Breast epithelium (tissue), 4 donors: ENCODE measurements at places on chromosomes 3 and 15. TPM values are rescaled to one million over a fixed set of nuclear protein-coding genes. Genes with fewer than 3 reads are reported as not detected.

Gene FBXO40
- not detected for total RNA-seq

DNA sequence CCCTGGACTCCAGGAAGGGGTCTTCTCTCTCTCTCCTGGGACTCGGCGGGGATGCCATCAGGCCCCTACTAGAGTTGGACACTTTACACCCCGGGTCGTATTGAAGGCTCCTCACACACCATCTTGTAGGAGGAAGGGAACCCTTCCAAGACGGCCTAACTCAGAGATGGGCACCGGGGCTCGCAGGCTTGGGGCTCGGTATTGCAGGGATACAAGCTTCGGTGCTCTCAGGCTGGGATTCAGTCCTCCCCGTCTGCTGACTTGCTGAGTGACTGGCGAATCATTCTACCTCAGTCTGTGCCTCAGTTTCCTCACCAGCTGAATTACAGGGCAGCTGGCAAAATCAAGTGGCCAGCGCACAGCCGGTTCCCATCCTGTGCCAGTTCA lies 419 bp upstream of the CALML4 start:
- no peak overlapping the region for H3K4me3 ChIP-seq
- no peak for DNase-seq
- H3K27ac ChIP-seq, result peak overlapping the region; percentile 64
- H3K36me3 ChIP-seq, result no peaks in the 10 kb centered on the region
- no peaks in the 10 kb centered on the region for H3K27me3 ChIP-seq

DNA sequence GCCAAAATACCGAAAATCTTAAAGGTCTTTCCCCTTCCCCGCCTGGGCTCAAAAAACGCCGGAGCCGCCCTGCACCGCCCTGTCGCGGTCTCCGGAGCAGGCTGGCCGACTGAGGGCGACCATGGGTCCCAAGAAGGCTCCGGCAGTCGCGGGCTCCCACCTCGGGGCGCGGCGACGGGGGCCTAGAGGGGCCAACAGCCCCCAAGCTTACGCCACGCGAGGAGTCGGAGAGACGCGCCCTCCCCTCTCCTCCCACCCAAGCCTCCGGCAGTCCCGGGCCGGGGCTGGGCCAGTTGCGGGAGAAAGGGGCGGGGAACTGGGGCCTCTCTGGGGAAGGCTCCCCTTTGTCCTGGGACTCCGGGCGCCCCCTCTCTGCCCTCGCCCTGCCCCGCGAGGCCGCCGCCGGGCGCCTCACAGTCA lies 69.2 kb downstream of the GOLGA8B start:
- no peaks in the 10 kb centered on the region for H3K27me3 ChIP-seq
- no peaks in the 10 kb centered on the region for H3K4me1 ChIP-seq
- DNase-seq, result no peak
- H3K27ac ChIP-seq, result peak overlapping the region; percentile 32

DNA sequence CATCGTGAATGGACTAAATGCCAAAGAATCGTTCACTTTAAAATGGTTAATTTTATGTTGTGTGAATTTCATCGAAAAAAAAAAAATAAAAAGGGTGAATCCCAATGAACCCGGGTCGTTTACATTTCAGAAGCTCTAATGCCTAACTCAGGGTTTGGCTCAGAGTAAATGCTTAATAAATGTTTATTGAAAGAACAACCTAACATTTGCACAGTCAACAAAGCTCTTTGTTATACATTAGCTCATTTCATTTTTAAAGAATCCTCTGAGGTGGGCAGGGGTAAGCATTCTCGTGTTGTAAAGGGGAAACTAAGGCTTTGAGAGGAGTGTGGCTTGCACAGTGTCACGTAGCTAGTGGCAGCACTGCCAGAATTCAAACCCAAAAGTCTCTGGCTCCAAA lies 109.5 kb downstream of the RPLP1 start:
- no peak for DNase-seq
- H3K4me3 ChIP-seq, result no peak overlapping the region
- no peaks in the 10 kb centered on the region for H3K36me3 ChIP-seq
- peak overlapping the region; percentile 65 for H3K27ac ChIP-seq
- H3K27me3 ChIP-seq, result no peaks in the 10 kb centered on the region

DNA sequence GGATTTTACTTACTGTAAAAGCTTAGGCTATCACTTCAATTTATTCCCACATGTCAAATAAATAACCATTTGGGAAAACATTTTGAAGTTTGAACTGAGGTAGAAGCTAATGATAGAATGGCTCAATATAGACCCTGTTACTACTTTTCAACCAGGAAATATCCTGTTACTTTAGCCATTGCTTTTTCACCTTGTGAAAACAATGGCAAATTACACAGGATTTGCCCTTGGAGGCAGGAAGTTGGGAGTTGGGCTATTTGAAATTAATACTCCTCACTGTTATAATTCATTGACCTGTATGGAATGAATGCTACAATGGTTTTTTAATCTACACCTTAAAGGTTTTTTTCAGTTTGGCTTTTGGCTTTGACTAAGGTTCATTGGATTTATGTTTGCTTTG lies 98.1 kb upstream of the UBE2E2 start:
- H3K4me3 ChIP-seq, result no peak overlapping the region
- H3K36me3 ChIP-seq, result no peaks in the 10 kb centered on the region
- H3K4me1 ChIP-seq, result no peaks in the 10 kb centered on the region
- DNase-seq, result no peak
- no peak overlapping the region for H3K27ac ChIP-seq
- H3K27me3 ChIP-seq, result no peaks in the 10 kb centered on the region

GRCh38 chr3:16807391-16807790 lies 77.4 kb upstream of the PLCL2 start:
- DNase-seq, result no peak
- H3K27me3 ChIP-seq, result no peaks in the 10 kb centered on the region
- no peaks in the 10 kb centered on the region for H3K4me1 ChIP-seq
- no peak overlapping the region for H3K27ac ChIP-seq
- no peak overlapping the region for H3K4me3 ChIP-seq
- no peaks in the 10 kb centered on the region for H3K36me3 ChIP-seq

GRCh38 chr15:33113666-33114373 lies 80.7 kb downstream of the FMN1 start:
- H3K27ac ChIP-seq, result no peak overlapping the region
- DNase-seq, result no peak
- H3K27me3 ChIP-seq, result no peaks in the 10 kb centered on the region
- H3K36me3 ChIP-seq, result no peaks in the 10 kb centered on the region
- H3K4me3 ChIP-seq, result no peak overlapping the region

GRCh38 chr3:5437783-5438323 lies 250.3 kb downstream of the EDEM1 start:
- H3K36me3 ChIP-seq, result no peaks in the 10 kb centered on the region
- H3K4me1 ChIP-seq, result no peaks in the 10 kb centered on the region
- no peak overlapping the region for H3K27ac ChIP-seq
- no peak overlapping the region for H3K4me3 ChIP-seq
- DNase-seq, result no peak
